ENCODE measurements at places on chromosomes 2 and 18.

DNA sequence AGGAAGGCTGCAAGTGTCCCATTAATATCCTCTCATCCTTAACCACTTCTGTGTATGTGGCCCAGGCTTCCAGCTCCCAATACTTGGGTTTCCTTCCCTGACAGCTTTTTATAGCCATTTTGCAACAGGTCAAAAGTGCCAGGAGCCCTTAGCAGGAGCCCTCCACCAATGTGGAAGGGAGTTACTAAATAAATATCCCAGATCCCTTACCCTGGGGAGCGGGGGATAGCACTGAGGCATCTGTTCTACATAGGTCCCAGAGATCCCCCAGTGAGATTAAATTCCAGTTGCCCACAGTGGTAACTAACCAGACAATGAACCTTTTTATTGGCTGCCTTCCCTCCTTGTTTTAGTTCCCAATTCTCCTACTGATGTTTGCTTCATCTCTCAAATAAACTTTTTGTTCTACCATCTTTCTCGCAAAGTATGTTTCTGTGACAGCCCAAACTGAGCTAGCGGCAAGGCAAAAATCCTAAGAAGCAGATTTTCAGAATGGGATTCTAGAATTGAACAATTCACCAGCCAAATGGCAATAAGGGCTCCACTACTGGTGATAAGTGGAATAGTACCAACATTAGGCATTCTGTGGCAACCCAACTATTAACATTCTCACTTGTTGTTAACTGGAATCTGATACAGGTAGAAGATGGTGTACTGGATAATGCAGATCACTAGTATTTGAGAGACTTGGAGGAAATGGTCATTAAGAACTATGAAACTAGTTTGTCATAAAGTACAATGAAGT lies 83.9 kb upstream of the MAPRE2 start:
- no peak for DNase-seq

DNA sequence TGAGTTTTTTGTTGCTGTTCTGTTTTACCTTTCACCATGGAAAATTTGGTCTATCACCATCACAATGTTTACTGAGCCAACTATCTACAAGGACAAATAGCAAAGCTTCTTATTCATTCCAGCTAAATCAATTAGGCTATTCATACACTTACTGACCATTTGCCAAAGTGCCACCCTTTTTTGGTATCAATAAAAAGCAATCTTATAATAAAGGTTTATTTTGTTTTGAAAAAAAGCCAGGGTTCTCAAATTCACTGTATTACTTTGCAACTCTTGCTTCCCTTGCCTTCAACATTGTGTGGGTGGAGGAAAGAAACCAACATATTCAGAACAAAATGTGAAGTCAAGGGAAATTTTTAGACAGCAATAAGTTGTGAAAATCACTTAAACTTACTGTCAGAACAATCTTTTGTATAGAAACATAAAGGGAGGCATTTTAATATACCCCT lies 15.3 kb downstream of the PELI1 start:
- no peak for DNase-seq

DNA sequence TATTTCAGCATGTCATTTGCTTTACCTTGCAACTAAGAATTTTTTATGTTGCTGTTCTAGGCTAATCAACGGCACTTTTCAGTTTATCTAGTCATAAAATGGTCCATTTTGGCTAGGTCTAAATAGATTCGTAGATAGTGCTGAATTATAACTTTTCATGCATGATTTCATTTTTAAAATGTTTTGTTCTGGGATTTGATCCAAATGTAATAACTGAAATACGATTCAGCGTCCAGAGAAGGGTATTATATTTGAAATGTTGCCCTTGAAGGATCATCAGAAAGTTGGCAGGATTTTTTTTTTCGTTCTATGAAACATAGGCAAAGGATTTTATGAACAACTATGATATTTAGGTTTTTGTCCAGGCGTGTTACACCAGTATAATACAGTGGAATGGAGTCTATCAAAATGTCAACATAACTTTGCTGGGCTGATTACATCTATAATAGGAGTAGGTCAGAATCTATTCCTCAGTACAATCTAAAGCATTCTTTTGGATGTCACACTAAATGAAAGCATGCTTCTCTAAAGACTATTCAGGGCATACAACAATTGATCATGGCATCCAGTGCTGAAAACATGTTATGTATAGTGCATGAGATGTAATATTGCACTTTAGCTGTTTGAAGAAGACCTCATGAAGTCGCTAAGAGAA lies 24.8 kb downstream of the TTC27 start:
- no peak for DNase-seq

- DNase-seq = no peak
Measured at GRCh38 chr2:190443055-190443454, 34.9 kb downstream of the MFSD6 start.

- DNase-seq = no peak
Measured at GRCh38 chr18:48488388-48488850, 50.4 kb upstream of the CTIF start.

DNA sequence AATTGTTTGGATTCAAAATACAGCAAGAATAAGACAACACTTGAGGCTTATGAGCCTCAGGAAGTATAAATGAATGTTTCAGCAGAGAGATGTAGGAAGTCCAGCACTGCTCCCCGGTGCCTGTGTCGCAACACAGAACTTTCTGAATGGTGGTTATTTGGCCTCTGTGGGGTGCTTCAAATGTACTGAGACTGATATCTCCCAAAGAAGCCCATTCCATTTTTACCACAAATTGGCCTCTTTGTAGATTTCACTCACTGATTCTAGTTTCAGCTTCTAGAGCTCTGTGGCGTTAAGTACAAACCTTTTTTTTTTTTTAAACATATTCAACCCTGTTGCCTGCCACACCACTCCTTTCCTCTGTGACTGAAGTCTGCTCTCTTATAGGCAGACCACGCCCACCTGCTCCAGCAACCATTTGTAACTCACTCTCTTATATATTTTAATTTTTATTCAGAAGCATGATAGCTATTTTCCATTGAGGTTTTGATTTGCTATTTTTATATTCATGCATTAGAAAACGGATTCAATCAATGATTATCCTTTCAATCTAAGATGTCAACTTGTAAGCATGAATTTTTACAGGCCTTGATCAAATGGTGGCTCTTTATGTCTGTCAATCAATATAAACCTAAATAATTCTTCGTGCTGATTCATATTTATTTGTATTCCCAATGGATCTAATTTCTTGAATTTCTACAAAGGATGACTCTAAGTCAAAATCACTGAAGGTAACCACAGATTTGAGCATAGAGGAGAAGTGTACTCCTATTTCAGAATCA lies 277.1 kb upstream of the CCDC68 start:
- DNase-seq = no peak

DNA sequence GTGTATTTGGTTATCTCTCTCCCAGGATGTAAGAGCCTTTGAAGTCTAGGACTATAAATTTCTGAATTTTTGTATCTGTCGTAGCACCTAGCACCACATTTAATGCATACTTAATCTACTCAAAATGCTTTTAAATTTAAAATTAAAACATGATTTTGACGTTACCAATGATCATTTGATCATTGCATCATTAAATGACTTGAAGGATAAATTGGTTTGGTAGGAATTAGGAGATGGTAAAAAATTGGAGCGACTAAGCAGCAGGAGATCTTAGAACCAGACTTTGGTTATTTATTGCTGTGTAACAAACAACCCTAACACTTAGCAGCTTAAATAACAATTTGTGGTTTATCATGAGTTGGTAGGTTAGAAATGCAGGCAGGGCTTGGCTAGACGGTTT lies 84.9 kb downstream of the MYO3B start:
- no peak for DNase-seq

- no peak for DNase-seq
Measured at GRCh38 chr2:62215306-62216064, 19.6 kb downstream of the B3GNT2 start.

- no peak for DNase-seq
Measured at GRCh38 chr2:122174061-122174460, 418.6 kb downstream of the TSN start.

DNA sequence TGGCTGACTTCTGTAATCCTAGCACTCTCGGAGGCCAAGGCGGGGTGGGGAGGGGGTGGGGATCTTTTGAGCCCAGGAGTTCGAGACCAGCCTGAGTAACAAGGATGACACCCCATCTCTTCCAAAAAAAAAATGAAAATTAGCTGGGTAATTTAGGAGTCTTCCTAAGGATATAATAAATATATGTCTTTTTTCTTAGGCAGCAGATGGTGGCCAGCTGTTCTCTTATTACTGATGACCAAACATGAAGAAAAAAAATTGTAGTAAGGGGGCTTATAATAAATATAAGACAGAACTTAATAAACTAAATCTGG lies 4.2 kb upstream of the IMPA2 start:
- no peak for DNase-seq

DNA sequence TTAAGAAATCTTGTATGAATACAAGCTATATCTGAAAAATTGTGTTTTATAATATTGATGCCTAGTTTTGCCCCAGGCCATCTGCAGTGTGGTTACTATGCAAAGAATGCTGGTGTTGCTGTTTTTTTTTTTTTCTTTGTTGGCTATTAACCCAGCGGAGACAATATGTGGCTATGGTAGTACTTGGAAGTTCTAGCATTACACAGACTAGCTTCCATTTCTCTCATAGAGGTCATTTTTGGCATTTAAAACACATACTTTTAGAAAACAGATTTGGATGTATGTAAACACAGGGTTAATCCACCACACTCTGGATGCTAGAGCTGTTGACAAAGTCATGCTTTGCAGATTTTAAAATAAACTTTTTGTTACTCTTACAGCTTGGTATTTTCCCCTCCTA lies 209.8 kb downstream of the NEDD4L start:
- DNase-seq = no peak

GRCh38 chr2:60868589-60869273 lies 12.6 kb upstream of the REL start:
- DNase-seq = no peak

DNA sequence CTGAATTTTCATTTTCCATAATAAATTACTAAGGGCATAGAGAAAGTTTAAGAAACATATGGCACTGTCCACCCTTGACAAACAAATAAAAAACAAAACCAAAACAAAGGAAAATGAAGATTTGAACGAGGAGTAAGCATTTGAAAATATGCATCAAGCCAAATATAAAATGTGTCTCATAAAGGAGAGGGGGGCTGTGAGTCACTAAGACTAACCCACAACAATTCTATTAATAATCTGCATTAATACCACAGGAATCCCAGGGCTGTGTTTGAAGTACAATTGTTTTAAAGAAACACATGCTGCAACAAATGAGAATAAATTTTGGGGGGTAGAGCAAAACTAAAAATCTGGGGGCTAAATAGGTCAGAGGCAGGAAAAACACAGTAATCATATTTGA lies 53.8 kb upstream of the STK17B start:
- DNase-seq = no peak

DNA sequence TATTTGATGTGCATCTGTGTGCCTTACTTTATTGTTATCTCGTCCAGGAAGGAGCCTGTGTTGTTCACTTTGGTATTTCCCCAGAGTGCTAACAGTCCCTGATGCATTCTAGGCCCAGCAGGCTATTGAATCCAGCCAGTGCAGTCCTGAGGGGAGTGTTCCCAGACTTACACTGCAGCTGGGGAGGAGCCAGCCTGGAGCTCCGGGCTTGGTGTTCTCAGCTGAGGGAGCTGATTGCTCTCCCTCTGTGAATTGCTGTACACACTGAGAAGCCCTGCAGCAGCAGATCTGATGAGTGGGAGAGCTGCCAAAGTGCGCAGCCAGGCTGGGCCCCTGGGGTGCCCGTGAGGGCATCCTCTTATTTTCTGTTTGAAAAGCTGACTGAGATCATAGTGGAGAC lies 159.2 kb downstream of the GALNT3 start:
- DNase-seq = no peak

GRCh38 chr2:39839261-39839848 lies 60.3 kb upstream of the THUMPD2 start:
- no peak for DNase-seq

GRCh38 chr2:149315461-149315860 lies 14.9 kb upstream of the LYPD6 start:
- no peak for DNase-seq

GRCh38 chr2:241451840-241452506 lies 56.4 kb downstream of the STK25 start:
- no peak for DNase-seq

GRCh38 chr18:59909289-59910036 lies 9.7 kb downstream of the PMAIP1 start:
- DNase-seq = no peak

DNA sequence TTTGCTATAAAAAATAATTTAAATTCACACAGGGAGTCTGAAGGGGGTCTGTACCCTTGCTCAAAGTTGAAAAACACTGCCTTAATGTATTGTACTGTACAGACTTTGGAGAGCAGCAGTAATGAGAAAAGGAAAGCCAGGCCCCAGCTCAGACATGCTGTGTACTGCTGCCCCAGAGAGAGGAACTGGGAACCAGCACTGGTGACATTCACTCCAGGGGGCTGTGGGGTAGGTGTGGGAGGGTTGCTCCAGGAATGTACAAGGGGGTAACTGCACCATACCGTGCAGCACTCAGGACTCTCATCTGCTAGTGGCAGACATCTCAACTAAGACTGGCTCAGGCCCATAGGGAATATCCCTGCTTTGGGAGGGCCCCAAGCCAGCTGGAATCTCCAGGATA lies 146.0 kb upstream of the RMP24 start:
- DNase-seq = no peak

DNA sequence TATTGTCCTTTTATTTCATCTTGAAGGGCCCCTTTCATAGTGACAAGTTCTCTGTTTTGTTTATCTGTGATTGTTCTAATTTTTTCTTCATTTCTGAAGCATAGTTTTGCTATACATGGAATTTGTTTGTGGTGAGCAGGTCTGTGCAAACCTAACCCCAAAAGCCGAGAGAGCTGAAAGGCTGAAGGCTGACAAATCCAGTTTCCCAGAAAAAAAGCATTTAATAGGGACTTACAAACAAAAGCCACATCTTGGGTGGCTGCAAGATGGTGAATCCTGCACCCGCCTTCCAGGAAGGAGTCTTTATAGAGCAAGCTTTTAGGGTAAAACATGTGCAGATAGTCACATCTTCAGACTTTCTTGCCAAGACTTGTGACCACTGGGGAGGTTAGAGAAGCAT lies 473.4 kb upstream of the TRIB2 start:
- no peak for DNase-seq

- no peak for DNase-seq
Measured at GRCh38 chr2:64931246-64932115, 57.7 kb upstream of the SLC1A4 start.

DNA sequence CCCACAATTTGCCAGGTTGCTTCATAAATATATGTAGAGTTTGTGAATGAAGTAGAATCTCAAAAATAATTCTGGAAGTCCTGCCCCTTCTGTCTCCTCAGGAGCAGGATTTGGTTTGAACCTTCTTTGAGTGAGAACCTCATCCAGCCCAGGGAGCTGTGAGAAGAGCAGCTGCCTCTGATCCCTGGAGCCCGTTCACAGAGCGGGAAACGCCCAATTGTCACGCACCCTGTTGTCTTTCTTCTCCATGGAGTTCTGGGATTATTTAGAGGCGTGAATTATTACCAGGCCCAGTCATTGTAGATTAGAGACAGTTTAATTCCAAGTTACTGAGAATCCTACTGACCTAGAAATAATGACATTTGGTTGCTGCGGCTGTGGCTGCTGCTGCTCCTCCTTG lies 66.1 kb downstream of the TPO start:
- no peak for DNase-seq

GRCh38 chr2:24779116-24779515 lies 14.1 kb downstream of the PTRHD1 start:
- no peak for DNase-seq

- DNase-seq = no peak
Measured at GRCh38 chr2:216064014-216064630, 17.5 kb downstream of the PECR start.
